GM13977 (cell line): ENCODE measurements at places on chromosomes 16 and 17.

- DNase-seq = no peak
Observed at GRCh38 chr16:26335236-26335853, 643.6 kb downstream of the HS3ST4 start.

DNA sequence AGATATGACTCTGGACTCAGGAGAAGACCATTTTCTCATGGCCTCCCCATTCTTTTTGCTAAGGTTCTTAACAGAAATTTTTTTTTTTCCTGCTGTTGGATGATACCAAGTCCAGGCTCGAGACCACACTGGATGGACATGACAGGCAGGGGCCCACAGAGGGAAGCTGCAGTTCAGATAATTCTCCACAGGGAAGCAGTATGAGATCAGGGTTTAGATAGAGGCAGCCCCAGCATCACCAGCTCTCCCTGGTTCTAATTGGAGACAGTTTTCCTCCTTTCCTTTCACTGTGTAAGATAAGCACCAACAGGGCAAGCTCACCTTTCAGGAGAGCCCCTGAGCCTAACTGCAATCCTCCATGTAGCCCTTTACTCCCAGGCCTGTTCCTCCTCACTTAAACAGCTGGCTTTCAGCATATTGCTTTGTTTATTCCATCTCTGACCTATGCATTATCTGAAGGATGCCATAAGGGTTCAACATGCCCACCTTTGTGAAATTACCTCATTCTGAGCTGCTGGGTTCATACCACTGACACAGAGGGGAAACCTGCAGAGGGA lies 108.1 kb downstream of the SNX11 start:
- no peak for DNase-seq

DNA sequence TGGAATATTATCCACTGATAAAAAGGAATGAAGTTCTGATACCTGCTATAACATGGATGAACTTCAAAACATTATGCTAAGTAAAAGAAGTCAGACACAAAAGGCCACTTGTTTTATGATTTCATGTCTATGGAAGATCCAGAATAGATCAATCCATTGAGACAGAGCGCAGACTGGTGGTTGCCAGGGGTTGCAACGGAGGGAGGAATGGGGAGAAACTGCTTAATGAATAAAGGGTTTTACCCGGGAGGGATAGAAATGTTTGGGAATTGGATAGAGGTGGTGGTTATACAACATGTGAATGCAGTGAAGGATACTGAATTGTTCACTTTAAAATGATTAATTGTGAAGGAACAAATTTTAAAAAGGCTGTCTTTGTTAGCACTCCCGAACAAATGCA lies 30.2 kb downstream of the WDR59 start:
- DNase-seq = no peak

GRCh38 chr17:76433693-76434092 lies 19.3 kb downstream of the UBE2O start:
- no peak for DNase-seq

GRCh38 chr16:24583494-24583893 lies 44.1 kb downstream of the RBBP6 start:
- DNase-seq = no peak

GRCh38 chr17:1484676-1485422 lies 7.6 kb downstream of the MYO1C start:
- DNase-seq = peak; percentile 87

DNA sequence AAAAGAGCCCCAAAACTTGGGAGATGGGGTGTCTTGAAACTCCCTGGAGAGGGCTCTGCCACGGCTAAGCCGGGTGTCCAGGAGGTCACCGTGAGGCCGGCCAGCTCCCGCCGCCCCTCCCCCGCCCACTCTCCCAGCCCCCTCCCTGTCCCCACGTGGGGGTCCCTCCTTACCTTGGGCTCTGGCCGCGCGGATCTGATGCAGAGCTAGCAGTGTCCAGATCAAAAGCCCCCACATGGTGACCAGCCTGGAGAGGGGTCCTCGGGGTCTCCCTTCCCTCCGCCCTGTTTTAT lies 447 bp downstream of the SDK2 start:
- no peak for DNase-seq

GRCh38 chr16:67531247-67531646 lies 2.6 kb downstream of the RIPOR1 start:
- no peak for DNase-seq

GRCh38 chr16:10561425-10561824 lies 19.0 kb downstream of the EMP2 start:
- no peak for DNase-seq

- no peak for DNase-seq
Observed at GRCh38 chr16:72311426-72311825, 139.5 kb upstream of the PMFBP1 start.

- DNase-seq = no peak
Observed at GRCh38 chr17:50758524-50758923, 8.8 kb downstream of the ANKRD40CL start.

GRCh38 chr17:44115585-44116415 lies 7.6 kb downstream of the HDAC5 start:
- no peak for DNase-seq

DNA sequence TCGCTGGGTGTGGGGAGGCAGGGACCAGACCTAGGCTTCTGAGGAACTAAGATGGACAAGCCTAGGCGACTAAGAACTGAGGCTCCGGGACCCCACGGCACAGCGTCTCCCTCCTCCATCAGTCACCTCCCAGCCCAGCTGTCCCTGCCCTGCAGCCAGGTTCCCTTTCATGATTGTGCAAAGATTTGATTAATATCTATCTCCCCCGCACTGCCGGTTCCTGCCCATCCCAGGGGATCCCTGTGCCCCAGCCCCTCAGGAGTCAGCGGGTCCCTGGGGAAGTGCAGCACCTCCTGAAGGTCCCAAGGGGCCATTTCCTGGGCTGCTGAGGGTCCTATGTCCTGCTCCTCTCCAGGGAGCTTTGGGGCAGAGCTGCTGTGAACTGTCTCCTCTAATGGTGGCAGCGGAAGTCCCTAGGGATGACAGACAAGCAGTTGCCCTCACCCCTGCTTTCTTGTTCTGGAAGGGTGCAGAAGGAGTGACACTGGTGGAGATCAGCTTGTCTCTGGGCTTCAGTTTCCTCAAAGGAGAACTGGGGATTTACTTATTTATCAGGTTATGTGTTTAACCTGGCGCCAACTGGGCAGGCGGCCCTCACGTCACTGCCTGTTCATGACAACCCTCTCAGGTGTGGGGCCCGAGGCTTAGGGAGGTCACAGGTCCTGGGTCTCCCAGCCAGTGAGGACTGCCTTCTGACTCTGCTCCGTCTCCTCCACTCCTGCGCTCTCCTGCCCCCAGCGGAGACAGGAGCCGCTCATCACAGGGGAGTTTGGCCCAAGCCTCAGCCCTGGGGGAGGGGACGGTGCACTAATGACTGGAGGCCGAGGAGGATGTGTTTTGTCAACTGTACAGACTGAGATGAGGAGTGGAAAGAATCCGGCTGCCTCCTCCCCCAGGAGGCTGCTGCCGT lies 1.9 kb upstream of the C16orf74 start:
- no peak for DNase-seq

DNA sequence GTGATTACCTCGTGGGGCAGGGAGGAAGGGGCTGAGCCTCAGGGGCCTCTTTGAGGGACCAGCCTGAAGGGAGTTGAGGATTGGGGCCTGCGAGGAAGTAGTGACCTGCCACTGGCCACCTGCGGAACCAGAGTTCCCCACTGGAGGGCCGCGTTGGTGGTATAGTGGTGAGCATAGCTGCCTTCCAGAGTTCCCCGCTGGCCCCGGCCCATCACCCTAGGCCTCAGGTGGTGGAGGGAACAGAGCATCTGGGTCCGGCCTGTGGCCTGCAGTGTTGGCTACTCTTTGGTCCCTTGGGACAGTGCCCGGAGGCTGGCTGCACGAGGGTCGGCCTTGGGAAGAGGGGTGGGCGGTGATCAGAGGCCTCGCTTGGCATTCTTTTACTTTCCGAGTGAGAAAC lies 20.5 kb downstream of the MGAT5B start:
- no peak for DNase-seq

GRCh38 chr16:76816475-76816874 lies 374.5 kb upstream of the MON1B start:
- no peak for DNase-seq

- no peak for DNase-seq
Observed at GRCh38 chr17:3907483-3908216, 8.6 kb downstream of the P2RX1 start.

- no peak for DNase-seq
Observed at GRCh38 chr16:528111-529011, 849 bp downstream of the CAPN15 start.

GRCh38 chr17:61492759-61493526 lies 40.7 kb downstream of the TBX4 start:
- DNase-seq = no peak

- DNase-seq = no peak
Observed at GRCh38 chr17:60173304-60173819, 23.6 kb downstream of the CA4 start.

- no peak for DNase-seq
Observed at GRCh38 chr16:56121156-56121500, 70.2 kb upstream of the GNAO1 start.

DNA sequence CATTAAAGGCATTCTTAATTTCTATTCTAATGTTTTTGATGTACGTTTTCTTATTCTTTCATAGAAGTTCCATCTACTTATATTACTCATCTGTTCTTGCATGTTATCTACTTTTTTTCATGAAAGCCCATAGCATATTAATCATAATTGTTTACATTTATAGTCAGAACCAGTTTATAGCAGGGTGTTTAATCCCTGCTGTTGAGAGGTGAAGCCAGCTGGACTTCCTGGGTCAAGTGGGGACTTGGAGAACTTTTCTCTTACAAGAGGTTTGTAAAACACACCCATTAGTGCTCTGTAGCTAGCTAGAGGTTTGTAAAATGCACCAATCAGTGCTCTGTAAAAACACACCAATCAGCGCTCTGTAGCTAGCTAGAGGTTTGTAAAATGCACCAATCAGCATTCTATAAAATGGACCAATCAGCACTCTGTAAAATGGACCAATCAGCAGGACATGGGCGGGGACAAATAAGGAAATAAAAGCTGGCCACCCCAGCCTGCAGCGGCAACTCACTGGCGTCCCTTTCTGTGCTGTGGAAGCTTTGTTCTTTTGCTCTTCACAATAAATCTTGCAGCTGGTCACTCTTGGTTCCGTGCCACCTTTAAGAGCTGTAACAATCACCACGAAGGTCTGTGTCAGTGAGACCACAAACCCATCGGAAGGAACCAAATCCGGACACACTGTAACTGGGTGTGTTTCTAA lies 120.6 kb downstream of the TANC2 start:
- DNase-seq = no peak

DNA sequence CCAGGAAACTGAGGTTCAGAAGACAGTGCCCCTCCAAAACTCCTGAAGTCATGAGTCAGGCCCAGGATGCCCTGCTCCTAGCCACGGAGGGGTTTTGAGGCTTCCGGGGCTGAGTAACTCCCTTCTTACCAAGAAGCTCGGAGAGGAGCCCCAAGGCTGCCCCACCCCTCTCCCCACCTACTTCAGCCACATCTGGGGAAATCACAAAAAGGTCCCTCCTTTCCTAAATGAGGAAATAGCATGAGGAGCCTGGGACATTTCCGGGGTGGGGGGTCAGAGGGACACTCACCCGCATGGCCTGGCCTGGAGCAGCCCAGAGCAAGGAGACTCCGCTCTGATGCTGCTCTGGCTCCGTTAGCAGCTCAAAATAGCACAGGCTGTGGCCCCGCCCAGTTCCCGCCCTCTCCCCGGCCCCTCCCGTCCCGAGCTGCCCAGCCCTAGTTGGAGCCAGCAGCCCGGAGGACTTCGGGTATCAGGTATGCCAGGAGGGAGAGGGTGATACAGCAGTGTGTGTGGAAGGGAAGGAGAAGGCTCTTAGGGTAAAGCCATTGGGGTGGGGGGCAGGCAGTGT lies 40.1 kb downstream of the MYO18A start:
- peak; percentile 70 for DNase-seq
